ENCODE measurements at places on chromosomes 6 and 20.

- DNase-seq: no peak
Observed at GRCh38 chr20:37458761-37459160, 62.3 kb upstream of the NNAT start.

DNA sequence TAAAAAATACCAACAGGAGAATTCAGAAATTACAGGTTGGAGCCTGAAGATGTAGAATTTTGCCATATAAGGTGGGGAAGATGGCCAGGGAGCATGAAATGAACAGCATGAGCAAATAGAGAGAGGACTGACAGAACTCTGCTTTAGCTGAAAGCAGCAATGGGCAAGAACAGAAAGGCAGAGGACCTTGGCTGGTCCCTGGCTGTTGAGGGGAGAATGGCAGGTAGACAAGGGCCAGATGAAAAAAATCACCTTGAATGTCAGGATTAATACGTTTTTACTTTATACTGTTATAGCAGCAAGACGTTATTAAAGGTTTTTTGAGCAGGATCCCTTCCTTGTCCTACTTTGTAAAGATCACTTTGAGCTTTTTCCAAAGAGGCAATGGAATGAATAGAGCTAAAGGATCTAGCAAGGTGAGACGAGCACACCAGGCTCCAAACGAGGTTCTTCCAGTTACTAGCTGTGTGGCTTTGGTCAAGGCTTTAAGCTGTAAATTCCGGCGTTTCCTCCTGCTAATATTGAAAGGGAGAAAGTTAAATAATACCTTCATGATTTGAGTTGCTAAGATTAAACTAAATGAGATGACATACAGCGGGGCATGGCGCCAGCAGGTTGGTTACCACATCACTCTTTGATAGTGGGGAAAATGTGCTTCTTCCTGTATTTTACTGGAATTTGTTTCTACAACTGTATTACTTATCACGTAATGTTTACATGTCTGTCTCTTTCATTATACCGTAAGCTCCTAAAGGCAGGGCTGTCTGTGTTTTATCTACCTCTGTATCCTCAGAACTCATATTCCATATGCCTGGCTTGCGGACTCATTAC lies 776 bp downstream of the PPIL1 start:
- DNase-seq: no peak

- peak; percentile 50 for DNase-seq
Observed at GRCh38 chr6:145813285-145814034, 1.1 kb downstream of the FBXO30 start.

DNA sequence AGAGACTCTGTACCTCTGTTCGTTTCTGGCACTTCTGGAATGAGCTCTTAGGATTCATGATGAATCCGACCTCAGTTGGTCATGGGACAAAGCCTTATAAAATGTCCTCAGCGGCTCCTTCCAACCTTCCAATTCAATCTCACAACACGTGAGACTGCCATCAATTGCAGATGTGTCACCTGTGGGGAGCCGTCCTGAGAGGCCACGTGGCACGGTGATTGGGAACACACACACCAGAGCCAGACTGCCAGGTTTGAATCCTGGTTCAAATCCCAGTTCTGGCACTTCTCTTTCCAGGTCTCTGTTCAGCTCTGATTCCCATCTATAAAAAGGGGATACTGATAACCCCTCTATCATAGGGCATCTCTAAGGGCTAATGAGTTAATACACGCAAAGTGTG lies 124.5 kb downstream of the ANKRD60 start:
- no peak for DNase-seq

DNA sequence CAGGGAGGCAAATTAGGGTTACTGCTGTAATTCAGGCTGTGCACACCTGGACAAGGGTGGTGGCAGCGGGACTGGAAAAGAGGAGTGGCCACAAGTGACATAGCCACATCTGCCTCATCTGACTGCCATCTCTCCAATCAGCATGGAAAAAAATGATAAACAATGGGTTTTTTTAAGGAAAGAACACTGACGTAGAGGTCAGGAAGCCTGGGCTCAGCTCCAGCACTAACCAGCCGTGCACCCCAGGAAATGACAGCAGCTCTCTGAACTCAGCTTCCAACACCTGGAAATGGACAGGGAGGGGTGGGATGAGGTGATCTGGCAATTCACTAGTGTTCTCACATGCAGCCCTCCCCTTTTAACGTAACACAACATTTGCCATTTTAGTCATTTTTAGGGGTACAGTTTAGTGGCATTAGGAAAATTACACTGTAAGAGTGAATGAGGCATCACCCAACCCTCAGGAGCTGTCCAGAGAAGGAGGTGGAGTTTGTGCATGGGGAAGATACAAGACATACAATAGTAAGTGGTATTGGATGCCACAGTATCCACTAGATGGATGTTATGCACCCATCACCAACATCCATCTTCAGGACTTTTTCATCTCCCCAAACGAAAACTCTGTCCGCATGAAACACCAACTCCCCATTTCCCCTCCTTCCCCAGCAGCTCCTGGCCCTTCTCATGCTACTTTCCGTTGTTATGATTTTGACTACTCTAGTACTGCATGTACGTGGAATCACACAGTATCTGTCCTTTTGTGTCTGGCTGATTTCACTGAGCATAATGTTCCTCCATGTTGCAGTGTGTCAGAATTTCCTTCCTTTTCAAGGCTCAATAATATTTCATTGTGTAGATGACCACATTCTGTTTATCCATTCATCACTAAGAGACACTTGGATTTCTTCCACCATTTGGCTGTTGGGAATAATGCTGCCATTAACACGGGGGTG lies 215.5 kb upstream of the ECI2 start:
- no peak for DNase-seq

GRCh38 chr6:53070806-53071205 lies 5.6 kb downstream of the FBXO9 start:
- no peak for DNase-seq

- no peak for DNase-seq
Observed at GRCh38 chr6:105746509-105746908, 339.6 kb upstream of the PRDM1 start.

GRCh38 chr20:62547364-62547763 lies 71.6 kb upstream of the GATA5 start:
- DNase-seq: no peak

DNA sequence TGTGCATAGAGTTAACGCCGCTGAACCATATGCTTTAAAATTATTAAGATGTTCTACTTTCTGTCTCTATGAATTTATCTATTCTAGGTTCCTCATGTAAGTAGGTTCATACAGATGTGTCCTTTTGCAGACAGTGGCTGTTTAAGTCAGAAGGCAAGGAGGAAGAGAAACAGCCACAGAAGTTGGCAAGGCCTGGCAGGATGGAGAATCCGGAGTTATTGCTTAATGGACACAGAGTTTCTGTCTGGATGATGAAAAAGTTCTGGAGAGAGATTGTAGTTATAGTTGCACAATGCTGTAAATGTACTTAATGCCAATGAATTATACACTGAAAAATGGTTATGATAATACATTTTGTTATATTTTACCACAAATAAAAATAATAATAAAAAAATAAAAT lies 283.6 kb upstream of the CNR1 start:
- no peak for DNase-seq

GRCh38 chr20:47501116-47501481 lies 588 bp upstream of the NCOA3 start:
- no peak for DNase-seq

DNA sequence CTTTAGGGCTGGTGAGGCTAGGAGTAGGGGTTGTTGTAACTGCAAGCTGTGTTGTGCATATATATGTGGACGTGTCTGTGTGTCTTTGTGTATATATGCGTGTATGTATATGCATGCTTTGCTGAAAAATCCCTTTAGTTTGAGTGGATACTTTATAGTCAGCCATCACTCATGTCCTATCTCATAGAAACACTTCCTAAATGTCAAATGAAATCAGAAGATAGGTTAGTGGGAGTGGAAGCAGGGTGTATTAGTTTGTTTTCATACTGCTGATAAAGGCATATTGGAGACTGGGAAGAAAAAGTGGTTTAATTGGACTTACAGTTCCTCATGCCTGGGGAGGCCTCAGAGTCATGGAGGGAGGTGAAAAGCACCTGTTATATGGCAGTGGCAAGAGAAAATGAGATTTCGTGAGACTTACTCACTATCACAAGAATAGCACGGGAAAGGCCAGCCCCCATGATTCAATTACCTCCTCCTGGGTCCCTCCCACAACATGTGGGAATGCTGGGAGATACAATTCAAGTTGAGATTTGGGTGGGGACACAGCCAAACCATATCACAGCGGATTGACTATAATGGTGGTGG lies 131.1 kb downstream of the JARID2 start:
- DNase-seq: no peak

- no peak for DNase-seq
Observed at GRCh38 chr20:90651-91050, 3.2 kb downstream of the DEFB125 start.

DNA sequence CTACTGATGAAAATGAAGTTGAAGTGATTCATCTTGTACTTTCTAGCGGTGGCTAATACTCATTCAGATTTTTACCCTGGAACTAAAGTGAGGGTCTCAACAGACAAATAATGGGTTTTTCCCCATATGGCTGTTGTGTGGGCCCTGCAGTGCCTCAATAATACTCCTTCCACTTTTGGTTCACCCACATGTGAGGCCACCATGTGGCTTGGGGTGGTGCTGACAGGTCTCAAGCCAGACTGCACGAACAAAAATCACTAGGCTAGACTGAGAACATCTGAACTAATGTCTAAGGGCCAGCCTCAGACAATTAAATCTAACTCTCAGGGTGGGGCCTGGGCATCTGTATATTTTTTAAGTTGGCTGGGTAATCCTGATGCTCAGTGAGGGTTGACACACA lies 7.9 kb upstream of the COL12A1 start:
- DNase-seq: no peak

GRCh38 chr6:105397987-105398386 lies 4.9 kb downstream of the PREP start:
- DNase-seq: no peak

GRCh38 chr6:56642366-56643261 lies at the start of gene DST:
Gene DST, minus strand, starts transcription at chr6:56642889.
- DNase-seq: no peak

GRCh38 chr6:123497025-123497424 lies 139.7 kb downstream of the TRDN start:
- no peak for DNase-seq

DNA sequence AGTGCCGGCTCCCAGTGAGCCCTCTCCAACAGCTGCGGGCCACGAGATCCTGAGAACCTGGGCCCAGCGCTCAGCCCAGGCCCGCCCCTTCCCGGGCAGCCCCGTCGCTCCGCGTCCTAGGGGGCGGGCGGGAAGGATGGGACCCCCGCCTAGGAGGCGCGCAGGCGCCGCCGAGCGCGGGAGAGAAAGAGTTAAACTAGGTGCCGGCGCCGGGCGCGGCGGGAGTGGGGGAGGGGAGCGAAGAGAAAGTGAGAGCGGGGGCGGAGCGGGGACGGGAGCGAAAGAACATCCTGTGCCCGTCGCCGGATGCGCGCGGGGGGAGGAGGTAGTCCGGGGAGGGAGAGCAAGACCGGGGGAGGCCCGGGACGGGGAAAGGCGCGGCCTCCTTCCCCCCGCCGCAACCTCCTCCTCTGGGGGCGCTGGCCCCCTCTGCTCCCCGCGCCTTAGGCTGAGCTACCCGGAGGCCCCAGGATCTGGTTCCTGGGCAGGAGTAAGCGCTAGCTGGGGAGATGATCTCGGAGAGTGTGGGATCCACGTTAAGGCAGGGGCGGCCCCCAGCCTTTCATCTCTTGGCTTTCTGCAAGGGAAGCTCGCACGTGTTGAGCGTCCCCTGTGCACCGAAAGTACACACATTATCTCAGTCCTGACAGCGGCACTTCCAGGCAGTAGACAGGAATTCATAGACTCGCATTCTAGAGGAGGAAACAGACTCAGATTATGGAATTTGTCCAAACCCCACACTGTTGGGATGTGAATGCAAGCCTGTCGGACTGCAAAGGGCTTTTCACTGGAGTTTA lies 4.9 kb upstream of the ARMC12 start:
- DNase-seq: peak; percentile 93

GRCh38 chr20:34240121-34240520 lies 1.1 kb upstream of the ASIP start:
- no peak for DNase-seq

DNA sequence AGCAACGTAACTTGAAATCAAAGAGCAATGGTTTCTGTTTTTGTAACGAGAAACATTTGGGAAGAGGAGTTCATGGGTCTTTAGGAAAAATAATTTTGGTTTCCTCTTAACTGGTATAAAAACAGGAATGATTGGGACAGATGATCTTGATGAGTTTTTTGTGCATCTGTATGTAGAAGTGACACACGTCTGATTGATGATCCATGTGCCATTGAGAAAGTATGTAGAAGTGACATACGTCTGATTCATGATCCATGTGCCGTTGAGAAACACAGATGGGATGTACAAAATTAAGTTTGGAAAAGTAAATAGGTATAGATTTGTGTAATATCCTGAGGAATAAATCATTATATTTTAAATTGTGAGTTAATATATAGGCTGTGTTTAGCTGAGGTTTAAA lies 2.1 kb downstream of the KIAA1586 start:
- DNase-seq: no peak

- no peak for DNase-seq
Observed at GRCh38 chr6:43973357-43973756, 153.9 kb downstream of the MRPL14 start.

DNA sequence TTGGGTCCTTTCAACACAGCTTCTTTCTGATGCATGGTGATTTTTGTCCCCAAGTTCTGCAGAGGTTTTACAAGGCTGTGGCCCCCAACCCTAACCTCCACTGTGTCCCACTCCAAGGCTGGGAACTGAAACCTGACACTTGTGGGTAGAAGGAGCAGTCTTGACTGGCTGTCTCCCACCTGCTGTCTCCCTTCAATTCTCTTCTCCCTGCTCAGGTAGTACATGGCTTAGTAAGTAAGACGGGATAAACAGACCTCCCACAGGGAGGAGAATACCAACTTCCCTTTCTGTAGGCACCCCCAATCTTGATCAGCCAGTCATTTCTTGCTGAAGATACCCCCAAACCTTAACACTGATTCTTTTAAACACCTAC lies 25.0 kb downstream of the TGM6 start:
- no peak for DNase-seq

DNA sequence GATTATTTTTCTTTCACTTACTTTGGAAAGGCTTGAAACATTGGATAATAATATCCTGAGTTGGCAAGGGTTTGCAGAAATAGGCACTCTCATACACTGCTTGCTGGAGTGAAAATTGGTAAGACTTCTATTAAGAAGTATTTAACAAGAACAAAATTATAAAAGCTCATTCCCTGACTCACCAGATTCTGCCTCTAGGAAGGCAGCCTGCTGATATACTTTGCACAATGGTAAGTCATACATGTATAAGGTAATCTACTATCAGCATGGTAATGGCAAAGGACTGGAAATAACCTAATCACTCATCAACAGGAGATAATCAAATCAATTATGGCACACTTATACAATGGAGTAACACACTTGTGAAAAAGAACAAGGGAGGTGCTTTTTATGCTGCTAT lies 85.8 kb downstream of the PLCG1 start:
- no peak for DNase-seq
